Stimulated activated CD4-positive, alpha-beta T cell treated with anti-CD3 and anti-CD28 coated beads, Interleukin-1b, Interleukin-23, amount 100 ng/mL, for 1 hour (primary cell): ENCODE measurements at places on chromosomes 4 and X.

DNA sequence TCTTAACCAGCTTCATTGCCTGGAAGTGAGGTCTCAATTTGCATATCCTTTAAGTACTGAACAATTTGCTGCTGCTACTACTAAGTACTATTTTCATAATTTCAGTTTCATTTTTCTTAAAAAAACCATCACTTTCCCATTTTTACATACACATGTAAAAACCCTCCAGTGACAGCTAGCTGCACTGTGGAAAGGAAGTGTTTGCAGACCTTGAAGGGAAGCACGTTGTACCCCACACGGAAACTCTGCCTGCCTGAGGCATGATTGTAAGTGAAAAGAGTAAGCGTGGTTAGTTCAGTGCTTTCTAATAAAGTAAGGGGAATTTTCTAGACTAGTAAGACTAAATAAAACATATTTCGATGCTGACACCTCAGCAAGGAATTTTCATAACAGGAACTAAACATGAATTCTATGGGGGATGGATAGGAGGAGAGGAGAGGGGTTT is 103.6 kb downstream of the RAPGEF2 start:
- DNase-seq: no peak

- DNase-seq: no peak
These were observed 1729.3 kb downstream of the C4orf33 start for GRCh38 chr4:130825284-130825683.

DNA sequence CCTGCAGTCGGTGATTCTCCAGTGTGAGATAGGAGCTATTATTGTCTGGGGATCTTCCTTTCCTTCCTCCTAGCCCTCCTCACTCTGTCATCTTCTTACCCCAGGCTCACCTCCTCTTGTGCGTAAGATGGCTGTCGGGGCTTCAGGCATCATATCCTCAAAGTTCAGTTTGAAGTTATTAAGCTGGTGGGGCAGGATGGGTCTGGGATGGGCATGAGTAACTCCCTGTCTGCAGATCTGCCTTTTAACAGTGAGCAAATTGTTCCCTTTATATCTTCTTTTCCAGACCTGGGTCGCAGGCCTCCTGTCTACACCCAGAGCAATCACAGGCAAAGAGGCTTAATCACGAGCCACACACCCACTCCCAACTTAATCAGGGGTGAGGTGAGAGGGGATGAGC is 900 bp upstream of the MTMR1 start:
- DNase-seq: no peak

DNA sequence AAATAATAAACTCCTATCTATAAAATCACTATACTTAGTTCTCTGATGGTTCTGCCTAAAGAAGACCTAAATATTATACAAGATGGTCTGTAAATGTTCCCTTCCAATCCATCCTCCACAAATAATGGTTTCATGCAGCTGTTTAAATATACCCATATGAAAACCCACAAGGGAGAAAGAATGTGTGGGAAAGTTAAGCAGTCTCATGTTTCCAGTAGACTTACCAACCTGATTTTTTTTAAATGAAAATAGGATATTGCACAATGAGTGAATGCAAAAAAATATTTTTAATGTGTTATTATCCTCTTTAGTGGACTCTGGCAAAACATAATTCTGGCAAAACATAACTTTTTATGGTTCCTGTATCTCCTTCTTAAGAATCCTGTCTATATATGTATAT is 23.3 kb downstream of the CAMK2D start:
- no peak for DNase-seq

- DNase-seq: no peak
These were observed 20.5 kb downstream of the PDLIM5 start for GRCh38 chr4:94472056-94472826.

DNA sequence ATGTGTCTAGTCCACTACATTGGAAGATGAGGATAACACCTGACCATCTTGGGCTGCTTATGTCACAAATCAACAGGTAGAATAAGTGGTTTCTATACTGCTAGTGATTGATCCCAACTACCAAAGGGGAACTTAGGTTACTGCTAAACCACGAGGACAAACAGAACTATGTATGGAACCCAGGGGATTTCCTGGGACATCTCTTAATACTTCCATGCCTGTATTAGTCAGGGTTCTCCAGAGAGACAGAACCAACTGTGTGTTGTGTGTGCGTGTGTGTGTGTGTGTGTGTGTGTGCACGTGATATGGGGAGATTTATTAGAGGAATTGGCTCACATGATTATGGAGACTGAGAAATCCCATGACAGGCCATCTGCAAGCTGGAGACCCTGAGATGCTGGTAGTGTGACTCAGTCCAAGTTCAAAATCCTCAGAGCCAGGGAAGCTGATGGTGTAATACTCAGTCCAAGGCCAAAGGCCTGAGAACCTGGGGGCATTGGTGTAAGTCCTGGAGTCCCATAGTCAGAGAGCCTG is 16.2 kb upstream of the AFF1 start:
- DNase-seq: no peak

GRCh38 chr4:1992468-1993168 is 16.2 kb downstream of the NELFA start:
- no peak for DNase-seq

DNA sequence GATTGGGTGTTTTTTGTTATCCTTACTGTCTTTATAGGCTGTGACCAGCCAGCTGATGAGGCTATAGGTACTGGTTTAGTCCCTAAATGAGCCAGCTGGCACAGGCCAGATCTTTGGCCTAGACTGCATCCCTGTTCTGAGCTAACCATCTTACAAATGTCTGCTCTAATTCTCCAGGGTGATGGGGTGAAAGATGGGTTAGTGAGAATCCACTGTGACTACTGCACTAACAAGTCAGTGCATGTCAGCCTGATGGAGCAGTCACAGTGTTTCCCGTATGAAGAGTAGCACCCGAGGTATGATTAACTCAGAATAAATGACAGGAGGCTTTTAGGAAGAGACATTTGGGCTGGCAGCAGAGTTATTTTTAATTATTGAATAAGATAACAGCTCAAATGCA is 181.0 kb downstream of the DCTD start:
- no peak for DNase-seq

DNA sequence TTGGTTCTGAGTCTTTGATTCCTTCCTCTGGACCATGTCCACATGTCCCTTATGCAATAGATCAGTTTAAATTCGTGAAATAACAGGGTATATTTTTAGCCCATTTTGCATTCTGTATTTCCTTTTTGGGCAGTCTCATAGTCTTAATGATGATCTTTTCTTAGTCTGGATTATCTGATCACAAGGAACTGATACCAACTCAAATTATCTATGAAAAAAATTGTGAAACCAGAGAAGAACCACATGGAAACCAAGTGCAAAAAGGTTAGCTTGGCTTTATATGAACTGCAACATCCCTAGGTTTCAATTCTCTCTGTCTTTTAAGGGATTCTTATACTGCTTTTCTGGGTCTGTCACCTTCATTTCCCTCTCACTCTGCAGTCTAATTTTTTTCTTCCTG is 608.6 kb upstream of the AADAT start:
- DNase-seq: no peak

GRCh38 chr4:116724249-116724648 is 361.1 kb downstream of the TRAM1L1 start:
- DNase-seq: no peak

- DNase-seq: no peak
These were observed 755.6 kb downstream of the DMD start for GRCh38 chrX:32455704-32456103.

DNA sequence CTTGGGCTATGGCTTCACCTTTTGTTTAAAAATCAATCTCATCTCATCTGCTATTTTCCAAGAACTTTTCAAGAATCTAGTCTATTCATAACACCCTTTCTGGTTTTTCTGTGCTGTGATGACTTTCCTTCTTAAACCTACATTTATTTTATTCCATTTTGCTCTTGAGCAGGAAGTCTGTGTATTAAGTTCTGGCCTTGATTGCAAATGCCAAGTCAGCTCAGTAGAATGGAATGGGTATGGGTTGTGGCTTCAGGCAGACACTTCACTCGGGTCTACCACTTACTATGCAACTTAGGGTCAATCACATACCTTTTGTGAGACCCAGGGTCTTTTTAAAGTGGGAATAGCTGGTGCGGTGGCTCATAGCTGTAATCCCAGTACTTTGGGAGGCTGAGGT is 522.3 kb downstream of the TRIML1 start:
- DNase-seq: no peak

- no peak for DNase-seq
These were observed 13.5 kb upstream of the PLS3 start for GRCh38 chrX:115547448-115547847.

DNA sequence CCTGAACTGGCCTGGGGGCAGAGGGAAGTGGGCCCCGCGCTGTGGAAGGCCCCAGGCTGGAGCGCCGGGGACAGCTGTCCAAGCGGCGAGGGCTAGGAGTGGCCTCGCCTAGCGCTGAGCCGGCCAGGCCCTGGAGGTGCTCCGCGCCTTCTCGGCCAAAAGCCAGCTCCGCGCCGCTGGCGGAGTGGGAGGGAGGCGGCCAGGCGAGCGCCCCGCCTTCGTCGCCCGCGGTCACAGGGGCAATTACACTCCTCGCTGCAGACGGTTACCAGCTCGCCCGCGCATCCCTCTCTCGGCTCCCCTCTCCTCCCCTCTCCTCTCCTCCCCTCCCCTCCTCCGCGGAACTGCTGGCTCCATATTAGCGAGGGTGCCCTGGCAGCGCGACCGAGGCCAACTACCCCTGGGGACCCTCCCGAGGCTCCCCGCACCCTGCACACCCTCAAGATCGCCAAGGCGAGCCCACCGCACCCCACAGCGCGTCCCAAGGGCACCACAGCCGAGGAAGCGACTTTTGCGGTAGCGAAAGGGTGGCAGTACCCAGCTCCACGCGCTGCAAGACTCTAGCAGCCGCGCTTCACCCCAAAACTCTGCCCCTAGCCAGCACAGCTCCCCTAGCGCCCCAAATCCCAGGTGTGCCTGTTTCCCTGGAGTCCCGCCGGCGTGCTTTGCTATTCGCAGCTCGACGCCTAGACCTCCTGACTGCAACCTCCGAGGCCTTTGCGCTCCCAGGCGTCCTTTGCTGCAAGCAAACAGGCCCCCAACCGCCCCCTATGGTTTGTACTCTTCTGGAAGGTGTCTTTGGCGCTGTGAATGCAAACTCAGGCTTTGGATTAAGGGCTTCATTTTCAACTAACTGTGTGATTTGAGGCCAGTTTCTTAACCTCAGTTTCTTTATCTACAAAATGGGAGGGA is 91.4 kb downstream of the BCOR start:
- DNase-seq: no peak

- no peak for DNase-seq
These were observed 28.4 kb downstream of the LEF1 start for GRCh38 chr4:108140328-108140727.

- DNase-seq: no peak
These were observed 66.0 kb upstream of the IRF2 start for GRCh38 chr4:184540307-184540706.

DNA sequence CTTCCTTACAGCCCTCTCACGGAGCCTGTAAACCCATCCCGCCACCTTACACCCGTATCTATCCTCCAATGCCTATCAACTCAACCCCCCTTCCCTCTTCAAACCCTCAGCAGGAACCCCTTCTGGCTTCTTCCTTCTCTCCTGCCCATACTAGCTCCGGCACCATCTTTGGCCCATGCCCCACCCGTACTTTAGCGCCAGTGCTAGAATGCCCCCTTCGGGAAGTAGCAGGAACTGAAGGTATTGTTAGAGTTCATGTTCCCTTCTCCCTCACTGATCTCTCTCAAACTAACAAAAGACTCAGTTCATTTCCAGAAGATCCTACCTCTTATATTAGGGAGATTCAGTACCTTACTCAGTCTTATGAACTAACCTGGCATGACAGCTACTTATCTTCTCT is 2.7 kb upstream of the UGT2B15 start:
- no peak for DNase-seq

DNA sequence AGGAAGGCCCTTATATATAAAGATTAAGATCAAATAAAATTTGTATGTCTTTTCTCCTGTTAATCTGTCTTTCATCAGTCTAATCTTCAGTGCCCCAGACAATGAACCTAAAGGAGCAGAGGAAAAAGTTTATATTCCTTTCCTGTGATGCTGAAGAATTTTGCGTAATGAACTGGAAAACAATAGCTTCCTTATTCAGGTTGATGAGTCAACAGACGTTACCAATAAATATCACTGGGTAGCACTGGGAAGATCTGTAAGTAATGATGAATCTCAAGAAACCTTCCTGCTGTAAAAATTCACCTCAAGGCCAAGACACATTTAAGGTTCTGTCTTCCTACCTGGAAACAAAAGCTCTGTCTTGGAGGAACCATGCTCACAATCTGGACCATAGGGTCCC is 25.5 kb downstream of the CDKN2AIP start:
- no peak for DNase-seq

DNA sequence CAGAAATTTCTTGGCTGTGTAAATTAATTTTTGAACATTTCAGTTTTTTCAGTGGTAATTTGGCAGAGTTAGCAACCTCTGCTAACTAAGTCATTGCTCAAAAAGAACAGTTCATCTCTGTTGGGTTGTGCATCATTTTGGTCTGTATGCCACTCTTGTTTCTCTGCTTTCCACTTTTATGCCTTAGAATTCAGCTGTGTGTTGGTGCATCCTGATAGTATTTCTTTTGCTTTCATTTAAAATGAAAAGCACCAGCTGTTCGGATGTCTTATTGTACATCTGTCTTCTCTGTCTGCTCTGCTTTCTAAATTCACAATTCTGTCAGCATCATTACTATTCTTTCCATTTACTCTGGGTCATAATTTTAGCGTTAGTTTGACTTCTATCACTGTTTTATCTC is 388.2 kb upstream of the NDST4 start:
- no peak for DNase-seq

- no peak for DNase-seq
These were observed 10.7 kb downstream of the SEC24B start for GRCh38 chr4:109444182-109444844.

- no peak for DNase-seq
These were observed 45.6 kb downstream of the RFC1 start for GRCh38 chr4:39320381-39321115.

DNA sequence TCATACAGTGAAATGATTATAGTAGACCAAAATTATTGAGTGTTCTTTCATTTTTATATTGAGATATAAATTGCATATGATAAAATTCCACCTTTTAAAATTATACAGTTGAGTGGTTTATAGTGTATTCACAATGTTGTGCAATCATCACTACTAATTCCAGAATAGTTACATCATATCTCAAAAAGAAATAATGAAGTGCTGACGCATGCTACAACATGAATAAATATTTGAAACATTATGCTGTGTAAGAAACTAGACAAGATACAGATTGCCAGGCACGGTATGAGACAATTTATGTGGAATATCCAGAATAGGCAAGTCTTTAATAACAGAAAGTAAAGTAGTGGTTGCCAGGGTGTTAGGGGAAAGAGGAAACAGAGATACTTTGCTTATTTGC is 871.7 kb downstream of the FAM133A start:
- no peak for DNase-seq

- DNase-seq: no peak
These were observed 172.1 kb upstream of the SLC7A11 start for GRCh38 chr4:138414202-138414601.

GRCh38 chr4:157217708-157218107 is 2.8 kb upstream of the GRIA2 start:
- no peak for DNase-seq
